ENCODE measurements at places on chromosomes 13 and 19. TPM values are rescaled to one million over a fixed set of nuclear protein-coding genes. Genes with fewer than 3 reads are reported as not detected.

The DKKL1 gene
- not detected for total RNA-seq

GRCh38 chr19:56015756-56016155 is 29.2 kb downstream of the NLRP5 start:
- no peaks in the 10 kb centered on the region for H3K36me3 ChIP-seq
- H3K4me1 ChIP-seq = no peaks in the 10 kb centered on the region
- DNase-seq = no peak
- no peak overlapping the region for H3K4me3 ChIP-seq

- no peak overlapping the region for H3K27ac ChIP-seq
- no peak for DNase-seq
- H3K36me3 ChIP-seq = no peaks in the 10 kb centered on the region
- no peak overlapping the region for H3K4me3 ChIP-seq
Observed at GRCh38 chr19:50293263-50294004, 35.7 kb downstream of the KCNC3 start.

DNA sequence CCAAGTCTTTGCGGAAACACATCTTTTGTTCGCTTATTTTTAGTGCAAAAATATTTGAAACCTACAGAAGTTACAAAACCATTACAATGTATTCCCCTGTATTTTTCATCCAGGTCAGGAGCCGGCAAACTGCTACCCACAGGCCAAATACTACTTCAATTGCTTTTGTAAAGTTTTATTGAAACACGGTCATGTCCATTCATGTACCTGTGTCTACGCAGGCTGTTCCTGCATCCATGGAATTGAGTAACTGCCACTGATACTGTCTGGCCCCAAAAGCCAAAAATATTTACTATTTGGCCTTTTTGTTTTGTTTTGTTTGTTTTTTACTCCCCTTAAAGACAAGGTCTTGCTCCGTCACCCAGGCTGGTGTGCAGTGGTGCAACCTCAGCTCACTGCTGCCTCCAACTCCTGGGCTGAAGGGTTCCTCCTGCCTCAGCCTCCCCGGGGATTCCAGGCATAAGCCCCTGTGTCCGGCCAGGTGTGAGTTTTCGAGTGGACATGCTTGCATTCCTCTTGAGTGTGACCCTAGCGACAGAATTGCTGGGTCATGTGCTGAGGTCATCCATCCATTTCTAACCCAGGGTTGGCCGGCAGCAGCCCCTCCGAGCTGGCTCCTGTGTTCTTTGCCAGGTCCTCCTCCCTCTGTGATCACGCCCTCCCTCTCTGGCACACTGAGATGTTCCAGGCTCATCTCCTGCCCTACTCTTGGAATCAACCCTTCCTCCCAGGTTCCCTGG is 10.9 kb upstream of the S1PR4 start:
- H3K4me1 ChIP-seq = peaks cover 47% of the 10 kb centered on the region
- H3K27me3 ChIP-seq = no peaks in the 10 kb centered on the region

GRCh38 chr19:10450191-10450852 is 30.0 kb downstream of the PDE4A start:
- no peak for DNase-seq
- H3K36me3 ChIP-seq = peaks cover 40% of the 10 kb centered on the region
- no peak overlapping the region for H3K4me3 ChIP-seq
- H3K27me3 ChIP-seq = no peaks in the 10 kb centered on the region
- peaks cover 29% of the 10 kb centered on the region for H3K4me1 ChIP-seq

Data from activated CD8-positive, alpha-beta T cell treated with anti-CD3 and anti-CD28 coated beads, Interleukin-2, amount 10 ng/mL, durations not matched to agents 7 days and 5 days (primary cell).